ENCODE measurements at places on chromosomes 4 and X.

DNA sequence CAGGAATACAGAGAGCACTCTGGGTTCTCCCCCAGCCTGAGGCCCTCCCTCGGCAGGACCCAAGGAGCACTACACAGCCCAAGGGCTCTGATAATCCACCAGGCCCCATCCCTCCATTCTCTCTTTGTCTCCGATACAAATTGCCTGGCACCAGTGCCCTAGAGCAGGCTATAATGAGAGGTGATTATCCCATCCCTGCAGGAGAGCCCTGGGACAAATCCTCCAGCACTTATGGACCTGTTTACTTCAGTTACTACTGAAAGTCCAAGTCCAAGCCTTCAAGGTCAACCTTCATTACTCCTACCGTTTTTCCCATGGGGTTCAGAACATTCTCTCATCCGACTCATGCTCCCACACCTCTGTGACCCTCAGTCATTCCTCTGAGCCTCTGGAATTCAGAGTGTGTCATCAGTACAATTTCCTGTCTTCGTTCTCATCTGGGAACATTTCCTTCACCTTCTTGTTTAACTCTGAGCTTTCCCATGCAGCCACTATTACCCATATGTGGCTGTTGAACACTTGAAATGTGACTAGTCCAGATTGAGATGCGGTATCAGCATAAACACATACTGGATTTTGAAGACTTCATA is 299.0 kb downstream of the RAPGEF2 start:
- DNase-seq = no peak

GRCh38 chr4:1041147-1041935 is 29.9 kb downstream of the FGFRL1 start:
- no peak for DNase-seq

DNA sequence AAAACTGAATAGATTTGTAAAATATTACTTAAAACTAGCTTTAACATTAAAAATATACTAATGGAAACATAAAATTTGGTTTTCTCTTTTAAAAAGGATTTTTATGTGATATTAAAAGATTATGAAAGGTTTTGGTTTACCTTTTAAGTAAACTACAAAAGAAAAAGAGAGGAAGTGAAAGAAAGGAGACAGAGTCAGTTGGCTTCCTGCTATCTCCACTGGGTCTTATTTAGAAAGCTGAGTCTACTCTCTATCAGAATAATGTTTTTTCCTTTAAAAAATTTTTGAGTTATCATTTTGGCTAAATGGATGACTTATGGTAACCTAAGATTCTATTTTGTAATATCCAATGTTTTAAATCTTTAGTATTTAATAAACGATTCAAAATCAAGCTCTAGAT is 21.6 kb upstream of the ATP8A1 start:
- DNase-seq = no peak

DNA sequence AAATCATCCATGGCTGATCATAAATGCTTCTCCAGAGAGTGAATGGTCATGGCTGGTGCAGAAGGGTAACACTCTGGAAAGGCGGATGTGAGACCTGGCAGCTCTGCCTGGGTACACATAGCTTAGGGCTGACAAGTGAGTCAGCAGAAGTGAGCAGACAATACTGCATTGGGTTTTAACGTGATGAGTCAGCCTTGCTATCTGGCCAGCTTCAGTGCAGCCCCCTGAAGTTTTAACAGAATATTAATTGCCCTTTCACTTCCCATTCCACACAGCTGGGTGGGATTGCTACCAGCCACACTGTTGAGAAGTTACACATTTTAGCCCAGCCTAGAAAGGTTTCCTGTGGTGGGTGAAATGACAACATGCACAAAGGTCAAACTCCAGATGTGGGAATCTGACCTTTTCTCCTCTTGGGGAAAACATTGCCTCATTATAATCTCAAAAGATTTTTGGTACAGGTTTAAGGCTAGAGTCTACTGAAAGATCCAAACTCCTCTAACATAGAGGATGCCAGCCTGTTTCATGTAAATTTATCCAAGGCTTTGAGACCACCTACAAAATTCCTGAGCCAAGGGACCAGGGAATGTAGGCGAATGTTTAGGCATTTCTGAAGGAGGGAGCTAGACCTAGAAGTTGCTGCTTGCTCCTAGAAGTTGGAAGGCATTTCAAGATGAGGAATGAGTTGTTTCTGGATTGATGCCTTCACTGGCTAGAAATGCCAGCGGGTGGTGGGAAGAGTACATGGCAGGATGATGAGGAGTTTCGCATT is 230.3 kb upstream of the PGRMC2 start:
- no peak for DNase-seq

DNA sequence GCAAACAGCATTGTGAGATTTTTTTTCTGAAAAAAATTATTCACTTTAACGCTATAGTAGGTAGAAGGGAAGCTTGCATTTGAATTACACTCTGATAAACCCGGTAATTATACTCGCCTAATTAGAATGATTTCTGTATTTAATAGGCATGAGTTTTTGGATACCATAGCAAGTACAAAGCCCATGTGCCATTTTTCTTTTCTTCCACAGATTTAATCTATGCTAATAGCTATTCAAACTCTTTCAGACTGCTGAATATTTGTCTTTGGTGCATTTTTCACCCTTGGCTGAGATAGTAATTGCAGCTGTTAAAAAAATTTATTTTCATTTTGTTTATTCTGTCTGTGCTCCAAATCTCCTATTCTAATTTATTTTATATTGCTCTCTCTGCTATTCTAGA is 113.0 kb downstream of the EGF start:
- no peak for DNase-seq
